Activated CD8-positive, alpha-beta T cell treated with anti-CD3 and anti-CD28 coated beads, Interleukin-2, amount 10 ng/mL, durations not matched to agents 7 days and 5 days (primary cell): ENCODE measurements at places on chromosomes 2 and 18. TPM values are rescaled to one million over a fixed set of nuclear protein-coding genes. Genes with fewer than 3 reads are reported as not detected.
A peak's percentile ranks its signal among the peaks of the same experiment; 100 is the strongest.

TEX44 gene
- not detected for total RNA-seq

DNA sequence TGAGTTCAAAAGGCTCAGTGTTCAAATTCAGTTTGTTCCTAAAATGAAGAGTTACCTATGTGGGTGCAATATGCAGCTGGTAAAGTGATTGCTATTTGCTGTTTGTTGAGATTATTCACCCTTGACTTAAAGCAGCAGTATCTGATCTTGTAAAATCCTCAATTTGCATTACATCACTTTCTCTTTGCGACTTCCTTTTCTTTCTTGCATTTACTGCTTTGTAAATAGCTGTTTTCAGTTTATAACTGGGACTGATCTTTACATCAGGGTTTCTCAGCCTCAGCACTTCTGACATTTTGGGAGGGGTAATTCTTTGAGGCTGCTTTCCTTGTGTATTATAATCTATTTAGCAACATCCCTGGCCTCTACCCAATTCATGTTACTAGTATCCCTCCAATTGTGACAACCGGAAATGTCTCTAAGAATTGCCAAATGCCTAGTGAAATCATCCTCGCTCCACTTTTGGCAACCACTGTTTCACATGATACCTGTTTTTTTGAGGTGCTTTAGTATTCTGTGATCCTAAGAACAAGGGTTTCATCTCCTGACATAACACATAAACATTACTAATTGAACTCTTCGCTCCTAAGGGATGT, 12.1 kb upstream of the ERCC3 start:
- H3K4me1 ChIP-seq, result no peaks in the 10 kb centered on the region
- DNase-seq, result no peak
- H3K27ac ChIP-seq, result no peak overlapping the region

ATP6V1C2 gene
- total RNA-seq, result not detected

SULT1C4 gene
- not detected for total RNA-seq

DNA sequence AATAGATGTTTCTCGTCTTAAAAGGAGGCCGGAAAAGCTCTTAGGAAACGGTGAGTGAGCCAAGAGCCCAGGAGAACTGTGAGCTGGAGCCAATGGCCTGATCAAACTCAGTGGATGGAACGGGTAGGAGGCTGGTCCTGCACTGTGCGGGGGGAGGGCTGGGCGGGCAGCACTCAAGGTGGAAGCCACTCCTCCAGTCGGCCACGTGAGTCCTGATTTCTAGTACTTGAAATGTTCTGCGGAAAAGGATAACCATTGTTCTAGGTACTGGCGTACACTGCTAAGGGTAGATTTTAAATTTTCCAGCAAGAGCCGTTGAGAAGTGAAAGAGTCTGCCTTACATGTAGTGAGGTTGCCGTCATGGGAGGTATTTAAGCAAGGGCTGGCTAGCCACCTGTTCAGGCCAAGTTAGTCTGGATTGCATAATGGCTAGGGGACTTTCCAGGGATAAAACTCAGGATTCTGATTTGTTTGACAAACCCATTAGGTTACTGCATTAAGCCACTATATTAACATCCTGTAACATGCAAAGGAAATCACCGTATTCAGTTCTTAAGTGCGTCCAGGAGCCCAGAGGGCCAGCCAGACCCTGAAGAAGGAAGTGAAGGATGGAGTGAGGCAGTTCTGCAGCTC, 51.3 kb upstream of the ODC1 start:
- H3K27ac ChIP-seq, result no peak overlapping the region
- H3K4me3 ChIP-seq, result no peak overlapping the region
- peaks cover 25% of the 10 kb centered on the region for H3K27me3 ChIP-seq
- H3K36me3 ChIP-seq, result no peaks in the 10 kb centered on the region

DNA sequence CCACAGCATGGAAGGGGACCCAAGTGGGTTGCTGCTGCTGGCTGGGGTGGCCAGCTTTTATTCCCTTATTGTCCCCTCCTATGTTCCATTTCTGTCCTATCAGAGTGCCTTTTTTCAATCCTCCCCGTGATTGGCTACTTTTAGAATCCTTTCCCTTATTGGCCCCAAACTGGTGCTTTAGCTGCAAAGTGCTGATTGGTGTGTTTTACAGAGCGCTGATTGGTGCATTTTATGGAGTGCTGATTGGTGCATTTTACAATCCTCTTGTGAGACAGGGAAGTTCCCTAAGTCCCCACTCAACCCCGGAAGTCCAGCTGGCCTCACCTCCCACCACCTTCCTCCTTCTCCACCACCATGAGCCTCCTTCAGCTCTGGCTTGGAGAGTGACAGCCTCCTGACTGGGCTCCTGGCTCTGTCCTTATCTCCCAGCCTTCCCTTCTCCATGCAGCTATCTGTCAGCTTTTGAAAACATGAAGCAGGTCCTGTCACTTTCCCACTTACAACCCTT, 20.7 kb upstream of the PLB1 start:
- H3K27ac ChIP-seq, result no peak overlapping the region
- no peaks in the 10 kb centered on the region for H3K36me3 ChIP-seq
- peaks cover 4% of the 10 kb centered on the region for H3K27me3 ChIP-seq
- H3K4me3 ChIP-seq, result no peak overlapping the region

C1QL2 gene
- not detected for total RNA-seq

DNA sequence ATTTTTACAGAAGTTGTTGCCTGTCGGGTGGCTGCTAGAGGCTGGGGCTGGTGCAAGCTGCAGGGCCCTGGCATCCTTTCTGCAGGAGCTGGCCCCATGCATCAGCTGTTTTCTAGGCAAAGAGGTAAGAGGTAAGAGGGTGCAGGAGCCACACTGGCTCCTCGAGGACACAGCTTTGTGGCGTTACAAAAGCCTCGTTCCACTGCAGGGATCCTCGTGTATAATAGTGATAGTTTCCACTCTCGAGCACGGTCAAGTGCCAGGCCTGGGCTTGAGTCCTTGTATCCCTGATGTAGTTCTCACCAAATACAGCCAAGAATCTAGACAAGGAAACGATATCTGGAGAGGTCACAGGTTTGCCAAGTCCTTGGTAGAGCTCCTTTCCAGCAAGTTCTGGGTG, 33.2 kb upstream of the FHOD3 start:
- H3K27ac ChIP-seq, result no peak overlapping the region
- no peak overlapping the region for H3K4me3 ChIP-seq
- DNase-seq, result no peak

ANKRD62 gene
- total RNA-seq, result not detected

GRCh38 chr2:233942731-233943130, 25.6 kb downstream of the TRPM8 start:
- H3K27ac ChIP-seq, result no peak overlapping the region
- H3K27me3 ChIP-seq, result peaks cover 39% of the 10 kb centered on the region
- DNase-seq, result no peak
- no peaks in the 10 kb centered on the region for H3K36me3 ChIP-seq

CD207 gene
- total RNA-seq, result not detected

- H3K27me3 ChIP-seq, result no peaks in the 10 kb centered on the region
- no peak overlapping the region for H3K27ac ChIP-seq
- H3K4me1 ChIP-seq, result peaks cover 36% of the 10 kb centered on the region
- no peak overlapping the region for H3K4me3 ChIP-seq
Measured at GRCh38 chr18:13730481-13730880, 4.0 kb downstream of the RNMT start.

GRCh38 chr2:45886171-45886663, 234.7 kb downstream of the PRKCE start:
- H3K27me3 ChIP-seq, result no peaks in the 10 kb centered on the region
- no peak overlapping the region for H3K27ac ChIP-seq

DNA sequence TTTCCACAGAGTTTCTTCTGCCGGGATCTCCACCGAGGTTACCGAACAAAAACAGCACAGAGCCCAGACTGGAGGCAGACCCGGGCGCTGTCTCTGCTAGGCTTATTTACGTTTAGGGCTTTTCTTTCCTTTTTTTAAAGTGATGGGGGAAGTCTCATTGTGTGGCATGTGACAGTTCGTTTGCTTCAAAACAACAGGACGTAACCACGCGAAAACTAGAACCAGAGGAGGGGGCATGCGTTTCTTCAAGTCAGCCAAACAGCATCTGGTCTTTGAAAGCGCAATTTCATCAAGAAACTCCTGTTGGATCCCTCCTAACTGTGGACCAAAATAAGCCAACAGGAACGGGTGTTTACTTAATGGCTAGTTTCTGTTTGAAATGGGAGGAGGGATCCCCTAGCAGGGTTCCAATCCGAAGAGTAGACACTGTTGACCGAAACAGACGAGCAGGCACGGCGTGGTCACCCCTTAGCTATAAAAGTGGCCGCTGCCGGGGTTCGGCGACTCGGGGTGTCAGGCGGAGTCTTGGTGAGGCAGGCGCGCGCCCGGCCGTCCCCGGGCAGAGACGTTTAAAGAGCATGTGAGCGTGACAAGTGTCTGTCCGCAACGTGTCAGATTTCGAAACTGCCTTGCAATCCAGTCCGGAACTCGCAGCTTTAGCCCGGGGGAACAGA, 997 bp upstream of the TGIF1 start:
- peak; percentile 87 for DNase-seq
- peaks cover 33% of the 10 kb centered on the region for H3K4me1 ChIP-seq
- peak overlapping the region; percentile 95 for H3K4me3 ChIP-seq
- H3K36me3 ChIP-seq, result no peaks in the 10 kb centered on the region

IL36A gene
- total RNA-seq, result 0.29 TPM
